Activated T-helper 1 cell treated with anti-CD3 and anti-CD28 coated beads, Interleukin-2, amount 50 U/mL, for 16 hours (primary cell): ENCODE measurements at places on chromosomes 5 and 9.

GRCh38 chr5:14440582-14441431 is 140.8 kb upstream of the OTULINL start:
- no peak for DNase-seq

DNA sequence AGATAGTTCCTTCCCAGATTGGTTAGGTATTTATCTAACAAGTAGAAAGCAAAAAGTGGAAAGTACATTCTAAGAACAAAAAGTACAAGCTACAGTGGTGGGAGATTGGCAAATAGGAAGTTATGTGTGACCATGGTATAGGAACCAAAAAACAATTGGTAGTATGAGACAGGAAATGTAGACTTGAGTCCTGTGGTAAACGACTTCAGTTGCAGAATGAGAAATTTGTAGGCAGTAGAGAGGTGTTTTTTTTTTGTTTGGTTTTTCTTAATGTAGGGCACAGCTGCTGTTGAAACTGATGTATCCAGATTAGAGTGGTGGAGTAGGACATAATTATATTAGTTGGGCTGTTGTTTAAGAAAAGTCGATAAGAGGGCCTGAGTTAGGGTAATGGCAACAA is 72.0 kb downstream of the CCNH start:
- DNase-seq = no peak

DNA sequence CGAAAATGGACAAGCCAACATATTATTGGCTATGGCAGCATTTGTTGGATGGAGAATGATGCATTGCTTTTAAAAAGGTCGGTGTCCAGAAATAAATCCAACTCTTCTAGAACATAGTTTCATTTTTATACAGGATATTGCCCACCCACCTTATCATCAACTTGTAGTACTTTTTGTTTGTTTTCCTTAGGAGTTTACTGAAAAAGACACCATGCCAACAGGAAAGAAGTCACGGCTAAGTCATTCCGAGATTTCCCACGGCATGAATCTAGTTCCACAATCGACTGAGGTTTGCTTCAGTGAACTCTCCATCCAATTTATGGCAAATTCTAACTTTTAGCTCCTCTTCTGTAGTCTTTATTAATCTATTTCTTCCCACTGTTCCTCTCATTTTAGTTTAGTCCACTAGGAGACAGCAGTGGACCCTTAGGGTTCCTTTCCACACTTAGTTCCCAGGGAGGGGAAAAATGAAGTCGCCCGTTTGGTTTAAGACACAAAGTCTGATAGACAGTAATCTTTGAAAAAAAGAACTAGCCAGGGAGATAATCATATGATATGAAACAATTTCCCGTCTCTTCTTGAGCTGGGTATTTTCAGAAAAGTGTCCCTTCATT is 237.5 kb downstream of the AP3B1 start:
- no peak for DNase-seq

- no peak for DNase-seq
These were observed 19.3 kb upstream of the ISCA1 start for GRCh38 chr9:86301686-86302085.

DNA sequence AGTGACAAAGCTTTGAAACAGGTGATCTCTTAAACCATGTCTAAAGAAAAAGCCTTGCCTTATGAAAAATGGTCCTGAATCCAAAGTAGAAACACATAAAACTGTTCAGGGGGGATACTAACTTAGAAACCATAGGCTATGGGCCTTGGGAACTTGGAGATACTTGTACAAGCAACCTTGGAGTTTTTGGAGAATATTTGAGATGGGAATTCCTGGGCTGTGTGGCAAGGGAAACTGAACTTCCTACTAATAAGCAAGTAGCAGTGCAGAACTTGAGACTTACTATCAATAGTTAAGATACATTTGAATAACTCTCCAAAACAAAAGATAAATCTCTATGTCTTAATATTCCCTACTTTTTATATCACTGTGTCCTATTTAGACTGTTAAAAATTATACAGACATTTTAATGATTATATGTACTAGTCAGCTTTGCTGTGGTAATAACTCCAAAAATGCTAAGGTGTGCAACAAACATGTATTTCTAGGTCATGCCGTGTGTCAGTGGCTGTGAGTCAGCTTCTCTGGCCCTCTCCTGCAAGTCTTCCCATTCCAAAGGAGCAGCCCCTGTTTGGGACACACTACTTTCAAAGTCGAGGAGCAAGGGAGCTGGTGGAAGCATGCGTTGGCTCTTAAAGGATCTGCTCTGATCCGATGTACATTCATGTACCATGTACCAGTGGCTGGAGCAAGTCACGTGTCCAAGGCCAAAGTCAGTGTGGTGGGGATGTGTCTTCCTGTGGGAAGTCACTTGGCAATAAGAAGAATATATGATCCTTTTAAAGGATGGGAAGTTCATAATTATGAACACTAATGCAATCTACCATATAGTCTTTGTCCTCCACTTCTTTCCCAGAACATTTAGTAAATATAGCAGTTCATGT is 39.6 kb downstream of the SNX30 start:
- DNase-seq = no peak

GRCh38 chr5:108524564-108524963 is 142.7 kb upstream of the FBXL17 start:
- no peak for DNase-seq

DNA sequence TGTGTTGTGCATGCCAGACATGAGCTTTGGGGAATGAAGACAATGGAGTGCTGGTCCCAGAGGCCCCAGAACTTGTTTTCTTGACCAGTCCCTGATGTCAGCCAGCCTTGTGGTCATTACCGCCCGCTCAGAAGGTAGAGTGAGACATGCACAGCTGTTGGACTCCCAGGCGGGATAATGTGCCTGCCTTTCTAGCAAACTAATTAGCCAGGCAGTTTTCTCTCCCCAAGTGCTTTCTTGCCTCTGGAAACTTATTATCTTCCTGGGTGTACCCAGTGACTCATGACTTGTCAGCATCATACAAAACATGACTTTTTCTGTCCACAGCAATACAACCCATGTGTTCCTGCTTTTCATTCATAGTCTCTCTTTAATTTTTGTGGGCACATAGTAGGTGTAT is 131.1 kb downstream of the RMI1 start:
- DNase-seq = no peak

- no peak for DNase-seq
These were observed 19.9 kb downstream of the IFNW1 start for GRCh38 chr9:21121595-21122251.

DNA sequence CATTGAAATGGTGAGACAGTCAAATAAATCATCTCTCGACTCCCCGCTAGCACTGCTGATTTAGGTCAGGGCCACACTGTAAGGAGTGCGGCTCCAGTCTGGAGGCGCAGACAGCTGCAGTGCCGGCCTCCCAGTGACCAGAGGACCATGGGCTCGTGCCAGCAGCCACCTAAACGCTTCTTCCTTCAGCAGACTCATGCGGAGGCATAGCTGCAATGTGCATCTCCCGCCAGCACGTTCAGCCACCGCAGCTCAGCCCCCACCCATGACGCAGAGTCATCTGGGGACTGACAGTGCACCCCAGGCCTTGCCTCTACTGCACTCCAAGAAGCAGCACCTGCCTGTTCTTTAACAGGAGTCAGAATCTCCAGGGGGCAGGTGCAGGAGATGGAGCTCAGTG is 13.6 kb upstream of the MAPK9 start:
- DNase-seq = no peak

DNA sequence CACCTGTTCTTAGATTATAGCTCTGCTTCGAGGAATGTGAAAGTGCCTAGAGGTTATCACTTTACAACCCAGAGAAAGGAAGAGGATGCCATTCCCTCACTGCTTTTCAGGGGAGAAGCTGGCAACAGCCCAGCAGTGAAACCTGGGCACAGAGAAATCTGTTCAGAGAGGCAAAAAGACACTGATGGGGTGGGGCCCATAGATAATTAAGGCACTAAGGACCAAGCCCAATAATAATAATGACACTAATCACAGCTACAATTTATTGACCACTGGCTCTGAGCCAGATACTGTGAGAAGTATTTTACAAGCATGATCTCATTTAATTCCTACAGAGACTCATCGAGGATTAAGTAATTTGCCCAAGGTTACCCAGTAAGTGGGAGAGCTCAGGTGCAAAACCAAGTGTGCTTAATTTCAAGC is 168.3 kb downstream of the PIK3R1 start:
- no peak for DNase-seq
